MCF 10A (cell line): ENCODE measurements at places on chromosomes 3 and 15. TPM values are rescaled to one million over a fixed set of nuclear protein-coding genes. Genes with fewer than 3 reads are reported as not detected.

Gene IL17RD
- total RNA-seq, result 0.91 and 1.2 TPM in 2 replicates

Gene STRIT1
- not detected in 2 replicates for total RNA-seq

Gene SLC6A1
- total RNA-seq, result not detected in 2 replicates

Gene SAMD7
- not detected in 2 replicates for total RNA-seq

Gene IL20RB
- total RNA-seq, result 158 and 163 TPM in 2 replicates

Gene SMCO1
- not detected in 2 replicates for total RNA-seq

Gene ALDH1A2
- total RNA-seq, result 1.2 and 1.3 TPM in 2 replicates

Gene C3orf20
- 0.15 TPM in 1 of 2 replicates, not detected in the other for total RNA-seq

Gene ZDHHC23
- total RNA-seq, result 7.4 TPM in 2 replicates

Gene SPTBN5
- total RNA-seq, result 1.1 TPM in 2 replicates

Gene PATL2
- total RNA-seq, result 0.16 and 0.71 TPM in 2 replicates

Gene NMB
- 5.1 and 7.1 TPM in 2 replicates for total RNA-seq

Gene ROPN1
- total RNA-seq, result not detected in 2 replicates

Gene MNS1
- total RNA-seq, result 1.5 TPM in 2 replicates

Gene GATA2
- total RNA-seq, result 0.51 and 0.56 TPM in 2 replicates

Gene GABPB1
- 33.4 and 38.5 TPM in 2 replicates for total RNA-seq

Gene OSBPL10
- 128 and 172 TPM in 2 replicates for total RNA-seq

Gene UTS2B
- 0.26 TPM in 1 of 2 replicates, not detected in the other for total RNA-seq

Gene SOX14
- total RNA-seq, result not detected in 2 replicates

Gene MYLK
- total RNA-seq, result 1.3 and 2.3 TPM in 2 replicates

Gene DNAJC13
- total RNA-seq, result 33.0 TPM in 2 replicates

Gene SLC9C1
- not detected in 2 replicates for total RNA-seq

Gene CFAP44
- total RNA-seq, result 4.0 and 6.7 TPM in 2 replicates

Gene CHMP2B
- 45.5 and 62.2 TPM in 2 replicates for total RNA-seq

Gene CPLX3
- total RNA-seq, result not detected in 2 replicates

Gene GP9
- not detected in 2 replicates for total RNA-seq

Gene RTP1
- total RNA-seq, result not detected in 2 replicates

Gene CEMIP
- 0.14 and 0.44 TPM in 2 replicates for total RNA-seq

Gene MGLL
- 12.6 and 25.3 TPM in 2 replicates for total RNA-seq

Gene DAZL
- total RNA-seq, result not detected in 2 replicates

Gene KLHDC8B
- total RNA-seq, result 1.7 and 2.4 TPM in 2 replicates

Gene RARRES1
- total RNA-seq, result not detected in 2 replicates

Gene EXOG
- total RNA-seq, result 17.5 and 21.9 TPM in 2 replicates

Gene FAM107A
- not detected in 2 replicates for total RNA-seq

Gene SPINT1
- 57.9 and 68.6 TPM in 2 replicates for total RNA-seq

Gene PLS1
- 7.3 and 9.3 TPM in 2 replicates for total RNA-seq

Gene VPS13C
- 47.4 and 58.7 TPM in 2 replicates for total RNA-seq

Gene SLC38A3
- not detected in 2 replicates for total RNA-seq

Gene GPR15
- not detected in 2 replicates for total RNA-seq

Gene ZKSCAN7
- total RNA-seq, result not detected in 2 replicates

Gene KIAA1143
- 17.7 and 18.2 TPM in 2 replicates for total RNA-seq

Gene ATP13A4
- total RNA-seq, result not detected in 2 replicates

Gene PRSS50
- total RNA-seq, result not detected in 2 replicates

Gene SCN11A
- 0.05 TPM in 1 of 2 replicates, not detected in the other for total RNA-seq

Gene CTSH
- 12.5 and 14.4 TPM in 2 replicates for total RNA-seq

Gene CPEB1
- not detected in 2 replicates for total RNA-seq
